ENCODE measurements at places on chromosomes 1 and 21.

DNA sequence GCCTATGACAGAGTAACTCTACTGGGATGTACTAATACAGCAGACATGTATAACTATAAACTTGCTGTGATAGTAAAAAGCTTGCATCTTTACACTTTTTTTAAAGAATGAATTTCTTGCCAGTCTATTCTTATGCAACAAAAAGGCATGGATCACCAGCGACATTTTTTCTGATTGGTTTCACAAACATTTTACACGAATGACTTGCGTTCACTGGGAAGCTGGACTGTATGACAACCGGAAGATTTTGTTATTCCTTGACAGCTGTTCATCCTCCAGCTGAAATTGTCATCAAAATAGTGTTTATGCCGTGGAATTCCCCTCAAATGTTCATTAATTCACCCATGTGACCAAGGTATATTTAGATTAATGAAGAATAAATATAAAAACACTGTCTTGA lies 131.0 kb downstream of the XPR1 start:
- DNase-seq = no peak

- DNase-seq = no peak
Observed at GRCh38 chr1:14517841-14518180, 80.7 kb upstream of the KAZN start.

GRCh38 chr1:229146647-229147046 lies 124.3 kb upstream of the RAB4A start:
- no peak for DNase-seq

DNA sequence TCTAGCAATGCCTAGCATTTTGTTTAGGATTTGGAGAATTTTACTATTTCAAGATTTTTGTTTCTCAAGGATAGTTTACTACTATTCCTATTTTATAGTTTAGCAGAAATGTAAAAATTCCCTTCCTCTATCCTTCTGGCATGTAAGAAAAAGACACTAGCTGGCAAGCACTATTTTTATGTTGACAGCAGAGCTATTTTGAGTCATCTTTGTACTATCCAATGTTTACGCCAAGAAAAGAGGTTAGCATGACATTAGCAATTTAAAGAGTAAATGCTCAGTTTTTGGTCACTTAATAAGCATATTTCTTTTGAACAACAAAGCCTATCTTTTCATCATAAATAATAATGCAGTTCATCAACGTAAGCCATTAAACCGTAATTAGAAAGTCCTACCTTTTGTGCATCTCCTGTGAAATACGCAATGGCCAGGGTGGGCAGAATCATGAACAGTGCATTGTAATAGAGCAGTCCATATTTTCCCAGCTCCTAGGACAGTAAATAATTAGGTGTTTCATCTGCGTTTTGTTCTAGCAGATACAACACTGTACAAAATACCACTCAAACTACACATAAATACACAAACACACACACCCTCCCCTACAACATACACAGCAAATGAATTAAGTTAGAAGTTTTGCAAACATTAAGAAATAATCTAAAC lies 12.0 kb downstream of the SLC35D1 start:
- no peak for DNase-seq

All from D341Med (cell line).